ENCODE measurements at places on chromosomes 7 and 10. TPM values are rescaled to one million over a fixed set of nuclear protein-coding genes. Genes with fewer than 3 reads are reported as not detected.
A peak's percentile ranks its signal among the peaks of the same experiment; 100 is the strongest.

NEURL1 gene
- not detected for total RNA-seq

TCAF2 gene
- total RNA-seq = 0.70 TPM

SLC26A5 gene
- total RNA-seq = not detected

DNA sequence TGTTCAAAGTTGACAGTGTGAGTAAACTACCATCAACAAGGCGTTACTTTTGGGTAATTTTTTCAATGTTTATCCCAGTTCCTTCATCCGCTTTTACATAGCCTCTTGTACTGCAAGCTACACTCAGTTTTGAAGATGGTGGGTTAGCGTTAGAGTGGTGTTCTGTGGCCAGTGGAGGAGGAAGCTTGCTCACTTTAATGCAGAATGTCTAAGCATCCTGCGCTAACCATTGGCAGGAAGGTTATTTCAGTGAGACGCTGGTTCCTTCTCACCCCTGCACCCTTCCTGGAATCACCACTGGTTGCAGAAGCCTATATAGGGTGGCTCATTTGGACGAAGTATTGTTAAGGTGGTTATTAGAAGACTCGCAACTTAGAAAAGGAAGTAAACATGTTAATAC, 159.1 kb downstream of the CELF2 start:
- no peak overlapping the region for H3K4me3 ChIP-seq
- H3K4me1 ChIP-seq = no peaks in the 10 kb centered on the region
- H3K27ac ChIP-seq = no peak overlapping the region
- peaks cover 18% of the 10 kb centered on the region for H3K27me3 ChIP-seq
- DNase-seq = no peak

GRCh38 chr7:1446620-1447032, 12.6 kb downstream of the MICALL2 start:
- no peaks in the 10 kb centered on the region for H3K36me3 ChIP-seq
- no peaks in the 10 kb centered on the region for H3K27me3 ChIP-seq
- peaks cover 5% of the 10 kb centered on the region for H3K4me1 ChIP-seq
- H3K27ac ChIP-seq = no peak overlapping the region
- H3K4me3 ChIP-seq = no peak overlapping the region
- no peak for DNase-seq

- peak overlapping the region; percentile 80 for H3K27ac ChIP-seq
- H3K4me3 ChIP-seq = peak overlapping the region; percentile 12
- DNase-seq = peak; percentile 63
Observed at GRCh38 chr10:77862595-77862994, 64.0 kb downstream of the DLG5 start.

GRCh38 chr7:135757719-135758411, 9.3 kb upstream of the FAM180A start:
- H3K27me3 ChIP-seq = no peaks in the 10 kb centered on the region
- H3K4me3 ChIP-seq = peak overlapping the region; percentile 68
- H3K4me1 ChIP-seq = peaks cover 24% of the 10 kb centered on the region
- H3K27ac ChIP-seq = peak overlapping the region; percentile 73
- no peaks in the 10 kb centered on the region for H3K36me3 ChIP-seq

DNA sequence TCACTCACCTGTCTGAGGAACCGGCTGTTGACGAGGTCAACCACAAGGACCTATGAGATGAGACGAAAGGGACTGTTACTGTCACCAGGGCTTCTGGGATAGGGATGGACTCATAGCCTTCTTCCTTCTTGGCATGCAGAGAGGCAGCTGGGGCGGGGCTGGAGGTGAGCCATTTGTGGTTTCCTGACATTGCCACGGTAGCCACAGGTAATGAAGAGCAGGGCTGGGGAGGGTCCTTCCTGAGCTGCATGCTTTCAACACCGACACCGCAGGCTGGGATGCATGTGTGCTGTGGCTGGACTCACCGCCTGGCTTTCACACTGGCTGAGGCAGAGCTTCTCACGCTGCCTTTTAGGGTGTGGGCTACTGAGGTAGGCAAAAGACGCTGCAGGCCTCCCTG, 46.4 kb upstream of the MKRN1 start:
- H3K4me3 ChIP-seq = no peak overlapping the region
- DNase-seq = peak; percentile 84
- peaks cover 8% of the 10 kb centered on the region for H3K4me1 ChIP-seq
- peaks cover 1% of the 10 kb centered on the region for H3K27me3 ChIP-seq
- H3K36me3 ChIP-seq = no peaks in the 10 kb centered on the region

DNA sequence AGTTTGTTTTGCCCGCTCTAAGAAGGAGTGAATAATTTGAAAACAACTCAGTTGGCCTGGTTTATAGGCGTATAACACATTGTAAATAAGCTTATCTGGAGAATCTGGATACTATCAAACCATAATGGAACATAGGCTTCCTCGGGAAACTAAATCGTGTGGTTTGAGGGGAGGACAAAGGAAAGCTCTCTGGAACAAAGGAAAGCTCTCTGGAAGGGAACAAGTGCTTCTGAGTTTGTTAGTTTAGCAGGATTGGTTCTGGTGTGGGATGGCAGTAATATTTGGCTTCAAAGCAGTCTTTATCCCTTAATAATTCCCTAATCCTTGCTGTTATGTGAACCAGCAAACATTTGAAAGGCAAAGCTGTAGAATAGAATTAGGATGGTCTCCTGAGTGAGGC, 15.0 kb upstream of the SLK start:
- no peak overlapping the region for H3K4me3 ChIP-seq
- no peak overlapping the region for H3K27ac ChIP-seq
- H3K4me1 ChIP-seq = no peaks in the 10 kb centered on the region
- no peaks in the 10 kb centered on the region for H3K36me3 ChIP-seq
- H3K27me3 ChIP-seq = no peaks in the 10 kb centered on the region
- DNase-seq = no peak

- H3K27ac ChIP-seq = no peak overlapping the region
- H3K36me3 ChIP-seq = peaks cover 5% of the 10 kb centered on the region
- no peak for DNase-seq
- no peak overlapping the region for H3K4me3 ChIP-seq
- peaks cover 6% of the 10 kb centered on the region for H3K4me1 ChIP-seq
- no peaks in the 10 kb centered on the region for H3K27me3 ChIP-seq
Observed at GRCh38 chr10:103597003-103597402, 103.5 kb downstream of the NEURL1 start.

DNA sequence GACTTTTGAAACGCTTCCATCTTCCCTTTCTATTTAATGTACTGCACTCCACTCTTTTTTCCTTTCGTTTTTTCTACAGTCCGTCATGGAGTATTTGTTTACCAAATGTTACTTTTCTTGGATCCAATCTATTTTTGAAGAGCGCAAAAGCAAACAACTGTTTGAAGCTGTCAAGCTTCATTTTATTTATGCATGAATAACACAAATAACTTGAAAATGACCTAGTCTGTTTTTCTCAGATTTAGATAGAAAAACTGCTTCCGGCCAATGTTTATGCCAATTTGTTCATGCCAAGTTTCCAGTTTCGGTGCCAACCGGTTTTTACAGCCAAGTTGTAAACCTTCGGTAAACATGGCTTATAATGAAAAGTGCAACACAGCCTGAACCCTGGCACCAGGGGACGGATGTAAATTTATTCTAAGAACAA, 150.9 kb upstream of the KLF6 start:
- no peaks in the 10 kb centered on the region for H3K27me3 ChIP-seq
- H3K4me3 ChIP-seq = no peak overlapping the region
- DNase-seq = no peak
- no peak overlapping the region for H3K27ac ChIP-seq
- no peaks in the 10 kb centered on the region for H3K36me3 ChIP-seq
- H3K4me1 ChIP-seq = peaks cover 8% of the 10 kb centered on the region
